ENCODE measurements at places on chromosomes 16 and 17.

- no peak for DNase-seq
Measured at GRCh38 chr16:81610144-81610842, 165.7 kb downstream of the CMIP start.

- no peak for DNase-seq
Measured at GRCh38 chr16:77406680-77407079, 28.2 kb downstream of the ADAMTS18 start.

DNA sequence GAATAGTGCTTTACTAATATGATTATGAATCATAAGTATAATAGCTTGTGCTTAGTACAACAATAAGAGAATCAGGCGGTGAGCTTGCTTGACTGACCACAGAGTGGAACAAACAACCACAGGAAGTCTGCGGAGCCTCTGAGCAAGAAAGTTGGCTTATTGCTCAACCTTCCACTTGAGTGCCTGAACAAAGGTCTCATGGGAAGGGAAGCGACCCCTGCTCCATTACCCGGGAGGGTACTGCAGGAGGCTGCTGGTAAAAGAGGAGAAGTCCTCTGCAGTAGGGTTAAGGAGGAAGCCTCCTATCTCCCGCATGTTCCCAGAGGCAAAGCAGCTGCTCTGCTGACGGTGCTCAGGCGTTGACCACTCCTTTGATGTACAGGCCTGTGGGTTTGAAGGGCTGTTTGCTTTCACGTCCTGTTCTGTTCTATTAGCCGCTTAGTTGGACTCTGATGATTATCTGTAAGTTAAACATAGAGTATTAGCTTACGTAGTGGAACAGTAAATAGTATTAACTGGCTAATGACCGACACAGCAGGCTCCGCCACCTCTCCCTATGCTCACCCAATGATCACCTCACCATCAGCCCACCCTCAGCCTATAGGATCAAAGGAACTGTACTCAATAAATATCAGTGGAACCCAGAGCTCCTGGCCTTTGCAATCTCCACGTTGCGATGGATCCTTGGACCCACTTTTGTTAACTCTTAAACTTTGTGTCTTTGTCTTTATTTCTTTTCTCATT, 17.5 kb downstream of the ALOX15B start:
- no peak for DNase-seq

DNA sequence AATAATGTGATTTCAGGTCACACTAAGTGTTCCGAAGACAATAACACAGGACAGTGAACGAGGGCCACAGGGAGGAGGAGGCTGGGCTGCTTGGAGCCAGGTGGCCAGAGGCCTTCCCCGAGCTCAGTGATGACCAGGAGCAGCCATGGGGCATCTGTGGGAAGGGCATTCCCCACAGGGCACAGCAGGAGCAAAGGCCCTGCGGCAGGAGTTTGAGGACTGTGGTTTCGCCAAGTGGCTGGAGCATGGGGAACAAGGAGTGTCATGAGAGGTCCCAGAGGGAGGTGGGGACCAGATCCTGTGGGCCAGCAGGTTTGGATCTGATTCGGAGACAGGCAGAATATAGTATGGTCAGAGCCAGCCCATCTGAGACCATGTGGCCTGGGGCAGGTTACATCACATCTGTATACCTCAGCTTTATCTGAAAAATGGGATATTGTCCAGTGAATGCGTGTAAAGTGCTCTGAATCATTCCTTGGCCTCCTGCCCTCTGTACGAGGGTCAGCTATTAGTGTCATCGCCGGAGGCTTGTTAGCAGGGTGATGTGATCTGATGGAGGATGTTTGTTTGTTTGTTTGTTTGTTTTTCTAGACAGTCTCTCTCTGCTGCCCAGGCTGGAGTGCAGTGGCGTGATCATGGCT, 176.8 kb downstream of the KATNIP start:
- DNase-seq = no peak

- no peak for DNase-seq
Measured at GRCh38 chr17:77345260-77345910, 204.6 kb downstream of the SEC14L1 start.

DNA sequence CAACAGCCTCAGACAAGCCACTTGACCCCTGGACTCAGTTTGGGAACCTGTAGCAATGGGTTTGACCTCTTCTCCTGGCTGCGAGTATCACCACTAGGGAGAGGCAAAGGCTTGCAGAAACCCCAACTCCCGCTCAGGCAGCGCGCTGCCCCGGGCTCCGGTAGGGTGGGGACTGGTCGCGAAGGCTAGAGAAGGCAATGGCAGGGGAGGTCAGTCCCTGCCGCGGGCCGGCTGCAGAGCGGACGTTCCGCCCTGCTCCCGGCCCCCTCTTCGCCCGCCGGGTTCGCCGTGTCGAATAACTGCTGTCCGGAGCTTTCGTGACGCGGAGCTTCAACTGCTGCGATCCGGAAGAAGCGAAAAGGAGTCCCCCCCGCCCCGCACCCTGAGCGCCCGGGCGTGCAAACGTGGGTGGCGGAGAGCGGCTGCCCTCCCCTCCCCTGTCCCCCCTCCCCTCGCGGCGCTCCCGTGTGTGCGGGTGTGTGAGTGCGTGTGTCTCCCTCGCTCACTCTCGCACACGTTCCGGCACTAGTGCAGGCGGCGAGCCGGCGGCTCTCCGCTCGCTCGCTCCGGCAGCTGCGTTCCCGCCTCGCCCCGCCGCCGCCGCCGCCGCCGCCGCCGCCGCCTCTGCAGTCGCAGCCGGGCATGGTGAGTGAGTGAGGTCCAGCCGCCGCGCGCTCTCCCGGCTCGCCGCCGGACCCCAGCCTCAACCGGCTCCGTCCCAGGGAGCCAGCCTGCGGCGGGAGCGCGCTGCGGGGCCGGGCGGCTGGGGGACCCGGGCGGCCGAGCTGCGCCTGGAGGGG, 772 bp upstream of the SHISA6 start:
- DNase-seq = no peak

GRCh38 chr17:14616528-14616927, 315.6 kb downstream of the HS3ST3B1 start:
- no peak for DNase-seq

DNA sequence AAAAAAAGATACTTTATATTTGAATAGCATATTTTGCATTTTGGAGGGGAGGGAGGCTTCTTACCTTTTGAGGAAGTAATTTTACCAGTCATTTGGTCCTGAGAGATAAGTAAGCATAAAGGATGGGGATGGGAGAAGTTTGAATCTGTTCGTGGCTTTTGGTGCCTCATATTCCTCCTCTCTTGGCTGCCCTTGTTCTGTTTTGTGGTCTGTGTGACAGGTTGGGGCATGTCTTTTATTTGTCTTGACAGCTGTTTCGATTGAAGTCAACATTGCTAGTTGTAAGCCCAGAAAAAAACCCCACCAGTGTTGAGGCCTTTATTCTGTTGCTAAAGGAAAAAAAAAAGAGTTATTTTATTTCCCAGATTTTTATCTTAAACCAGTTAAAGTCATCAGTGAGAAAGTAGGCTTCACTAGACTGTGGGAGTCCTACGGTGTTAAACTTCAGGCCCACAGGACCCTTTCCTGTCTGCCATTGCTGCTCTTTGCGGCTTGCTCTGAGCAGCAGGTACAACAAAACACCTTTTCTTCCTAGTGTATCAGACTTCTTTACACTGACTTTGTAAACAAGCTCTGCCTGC, 11.4 kb downstream of the SLC7A6 start:
- no peak for DNase-seq
